Progenitor cell of endocrine pancreas (in vitro differentiated cells): ENCODE measurements at places on chromosomes 12 and 14. TPM values are rescaled to one million over a fixed set of nuclear protein-coding genes. Genes with fewer than 3 reads are reported as not detected.

DNA sequence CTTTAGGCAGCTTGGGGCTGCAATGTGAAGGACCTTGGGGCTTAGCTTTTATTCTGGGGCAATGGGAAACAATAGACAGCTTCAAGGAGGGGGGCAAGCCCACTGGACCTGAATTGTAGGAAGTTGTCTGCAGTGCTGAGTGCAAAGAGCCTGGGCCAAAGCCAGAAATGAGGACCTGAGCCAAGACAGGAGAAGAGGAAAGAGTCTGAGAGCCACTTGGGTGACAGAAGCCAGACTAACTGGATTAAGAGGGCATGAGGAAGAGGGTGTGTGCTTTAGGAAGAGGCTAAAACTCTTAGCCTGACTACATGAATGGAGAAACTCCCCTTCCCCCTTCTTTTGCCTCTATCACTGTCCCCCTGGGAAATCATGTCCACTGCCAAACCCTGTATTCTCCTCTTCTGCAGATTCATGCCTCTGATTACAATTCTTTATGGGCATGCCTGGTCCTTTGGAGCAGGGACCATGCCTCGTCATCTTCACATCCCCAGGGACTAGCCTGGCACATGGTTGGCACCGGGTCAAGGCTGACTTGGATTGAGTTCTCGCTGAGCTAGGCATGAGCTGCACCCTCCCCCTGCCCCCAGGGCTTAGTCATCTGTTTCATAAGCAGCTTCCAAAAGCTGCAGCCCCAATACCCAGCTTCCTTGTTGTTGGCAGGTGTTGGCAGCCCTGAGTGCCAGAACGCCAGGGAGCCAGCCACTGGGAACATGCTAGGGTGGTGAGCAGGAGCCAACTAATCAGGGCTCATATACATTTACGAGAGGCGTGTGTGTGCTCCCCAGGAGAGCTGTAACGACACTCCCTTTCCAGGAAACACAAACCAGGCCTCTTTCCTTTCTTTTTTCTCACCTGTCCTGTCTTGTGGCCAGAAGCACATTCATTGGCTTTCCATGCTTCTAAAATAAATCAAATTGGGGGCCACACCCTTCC lies 27.7 kb upstream of the JDP2 start:
- DNase-seq: no peak

GRCh38 chr12:948238-948637 lies 1.3 kb downstream of the RAD52 start:
- no peak for DNase-seq

- DNase-seq: no peak
Measured at GRCh38 chr14:77645520-77646230, 29.2 kb upstream of the SPTLC2 start.

- DNase-seq: peak; percentile 52
Measured at GRCh38 chr12:10722502-10722904, 620 bp downstream of the YBX3 start.

GRCh38 chr14:91144425-91145145 lies 30.7 kb downstream of the DGLUCY start:
- no peak for DNase-seq

GRCh38 chr14:91398707-91399106 lies 18.9 kb downstream of the CCDC88C start:
- no peak for DNase-seq

DNA sequence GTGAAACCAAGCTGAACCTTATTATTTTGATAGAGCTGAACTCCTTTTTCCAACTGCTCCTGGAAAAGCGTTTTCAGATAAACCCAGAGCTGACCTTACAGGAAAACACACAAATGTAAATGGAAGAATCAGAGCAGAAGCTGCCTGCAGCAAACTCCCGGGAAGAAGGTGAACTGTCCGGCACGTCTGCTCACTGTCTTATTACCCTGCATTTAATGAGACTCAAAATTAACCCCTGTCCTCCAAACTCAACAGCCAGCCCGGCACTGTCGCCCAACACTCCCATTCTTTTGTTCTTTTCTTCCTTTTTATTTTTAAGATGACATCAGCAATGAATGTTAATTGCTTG lies 1046.9 kb upstream of the FLRT2 start:
- no peak for DNase-seq

GRCh38 chr12:110199339-110200123 lies 75.4 kb downstream of the IFT81 start:
- DNase-seq: no peak

DNA sequence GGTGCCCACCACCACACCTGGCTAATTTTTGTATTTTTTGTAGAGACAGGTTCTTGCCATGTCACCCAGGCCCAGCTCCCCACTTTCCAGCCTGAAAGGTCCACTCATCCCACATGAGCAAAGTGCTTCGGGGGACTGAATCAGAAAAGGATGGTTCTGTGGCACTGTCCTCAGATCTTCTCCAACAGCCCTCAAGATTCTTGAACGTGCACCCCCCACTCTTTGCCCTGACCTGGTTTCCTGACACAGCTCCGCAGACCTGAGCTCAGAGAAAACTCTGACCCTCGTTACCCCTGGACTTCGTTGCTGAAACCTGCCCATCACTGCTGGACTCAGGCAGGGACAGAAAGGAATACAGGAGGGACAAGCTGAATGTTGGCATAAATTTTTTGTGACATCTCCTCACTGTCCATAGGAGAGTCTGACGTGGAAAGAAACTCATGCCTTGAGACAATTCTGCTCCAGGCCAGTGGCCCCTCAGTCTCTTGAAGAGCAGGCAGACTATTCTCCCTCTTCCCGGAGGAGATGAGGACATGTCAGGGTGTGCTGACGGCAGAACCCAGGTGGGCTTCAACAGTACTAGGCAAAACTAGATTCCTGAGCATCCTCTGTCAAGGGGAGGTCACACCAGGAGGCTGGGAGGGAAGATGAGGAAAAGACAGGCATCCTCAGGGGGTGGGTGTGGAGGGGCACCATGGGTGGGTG lies 149.3 kb downstream of the DPF3 start:
- DNase-seq: no peak

DNA sequence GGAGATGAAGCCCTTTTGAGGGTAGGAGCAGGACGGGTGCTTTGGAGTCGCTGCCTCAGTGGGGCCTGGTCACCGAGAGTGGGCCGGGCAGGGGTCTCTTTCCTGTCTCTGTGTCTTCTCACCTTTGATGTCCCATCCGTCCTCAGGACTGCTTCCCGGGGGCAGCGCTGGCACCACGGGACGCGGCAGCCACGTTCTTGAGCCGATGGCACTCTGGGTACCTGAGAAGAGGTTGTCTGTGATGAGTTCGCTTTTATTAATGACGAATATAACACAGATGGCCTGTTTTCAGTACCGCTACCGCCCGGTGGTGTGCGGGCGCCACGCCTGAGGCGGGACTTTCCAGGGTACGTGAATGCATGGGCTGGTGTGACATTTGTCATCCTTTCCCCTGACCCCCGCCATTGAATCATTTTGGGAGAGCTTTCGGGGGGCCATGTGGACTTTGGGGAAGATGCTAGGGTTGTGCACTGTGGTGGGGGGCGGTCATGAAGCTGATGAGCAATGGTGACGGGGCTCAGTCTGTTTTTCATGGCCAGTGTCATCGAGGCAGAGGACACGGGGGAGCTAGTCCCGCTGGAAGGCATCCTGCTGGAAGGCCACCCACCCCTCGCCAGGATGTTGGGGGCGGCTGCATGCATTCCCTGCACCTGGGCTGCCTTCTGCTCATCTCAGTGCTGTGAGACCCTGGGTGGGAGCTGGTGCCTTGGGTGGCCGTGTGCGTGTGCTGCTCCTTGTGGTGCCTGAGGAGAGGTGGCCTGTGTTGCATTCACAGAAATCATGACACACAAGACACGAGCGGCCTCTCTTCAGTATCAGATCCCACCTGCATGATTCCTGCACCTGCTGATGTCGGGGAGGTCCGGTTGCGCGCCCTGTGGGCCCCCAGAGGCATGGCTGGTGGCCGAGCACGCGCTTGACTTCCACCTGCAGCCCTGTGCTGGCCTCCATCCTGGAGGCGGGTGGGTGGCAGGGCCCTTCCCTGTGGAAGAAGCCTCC lies 162.5 kb upstream of the RTL1 start:
- DNase-seq: no peak

GRCh38 chr14:90191154-90191553 lies 65.2 kb upstream of the PSMC1 start:
- DNase-seq: no peak

GRCh38 chr14:94918896-94919295 lies 149.0 kb upstream of the GSC start:
- no peak for DNase-seq

- DNase-seq: no peak
Measured at GRCh38 chr12:44976246-44976645, 74.7 kb downstream of the DBX2 start.

GRCh38 chr12:57716305-57716704 lies 22.2 kb downstream of the AGAP2 start:
- no peak for DNase-seq

- no peak for DNase-seq
Measured at GRCh38 chr14:65791191-65791981, 378.9 kb downstream of the FUT8 start.

- no peak for DNase-seq
Measured at GRCh38 chr14:64566651-64567122, 16.9 kb downstream of the PPP1R36 start.

DNA sequence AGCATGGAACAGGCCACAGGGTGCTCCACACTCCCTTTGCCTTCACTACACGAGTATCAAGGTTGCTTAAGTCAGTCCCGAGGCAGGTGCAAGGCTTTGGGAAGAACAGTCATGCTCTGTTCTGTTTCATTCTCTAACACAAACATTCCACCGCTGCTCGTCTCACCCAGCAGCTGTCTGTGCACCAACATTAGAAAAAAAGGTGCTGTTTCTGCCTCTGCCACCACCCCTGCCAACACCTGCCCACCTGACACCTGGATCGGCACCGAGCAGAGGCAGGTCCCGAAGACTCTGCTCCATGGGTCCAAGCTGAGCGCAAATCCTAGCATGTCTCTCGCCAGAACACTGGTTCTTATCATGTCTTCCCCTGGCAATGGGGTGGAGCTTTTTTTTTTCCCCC lies 347.7 kb downstream of the TMEM132D start:
- no peak for DNase-seq

DNA sequence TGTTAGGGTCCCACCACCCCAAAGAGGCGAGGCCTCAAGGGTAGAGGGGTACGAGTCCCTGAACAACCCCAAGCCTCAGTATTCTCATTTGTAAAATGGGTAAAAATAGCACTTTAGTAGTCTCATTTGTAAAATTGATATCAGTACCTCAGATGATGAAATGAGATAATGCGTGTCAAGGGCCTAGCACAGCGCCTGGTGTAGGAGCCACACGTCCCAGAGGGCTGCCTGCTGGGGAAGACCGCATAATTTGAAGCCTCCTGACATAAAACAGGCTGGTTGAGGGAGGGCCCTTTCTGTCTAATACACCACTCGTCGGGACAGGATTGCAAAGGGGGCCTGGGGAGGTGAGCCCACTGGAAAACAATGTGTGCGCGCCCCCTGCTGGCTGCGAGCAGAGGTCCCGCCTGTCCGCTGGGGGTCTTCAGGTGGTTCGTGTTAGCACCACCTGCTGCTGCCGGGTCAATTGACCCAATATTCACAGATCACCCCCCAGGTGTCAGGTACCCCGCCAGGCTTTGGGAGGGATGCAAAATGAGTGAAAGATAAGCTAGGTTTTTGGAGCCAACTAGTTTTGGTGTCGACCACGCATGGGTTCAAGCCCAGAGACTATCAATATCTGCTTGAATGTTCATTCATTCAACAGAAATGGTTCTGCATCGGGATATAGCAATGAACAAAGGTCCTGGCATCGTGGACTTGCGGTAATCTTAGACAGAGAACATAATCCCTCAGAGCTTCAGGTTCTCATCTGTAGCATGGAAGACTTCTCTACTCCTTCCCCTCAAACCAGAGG lies 24.7 kb upstream of the IRF2BPL start:
- peak; percentile 85 for DNase-seq

Gene TMEM30B
- total RNA-seq: 28.1 and 29.4 TPM in 2 replicates

Gene PRR4
- total RNA-seq: 8.7 and 9.4 TPM in 2 replicates

Gene FAM186B
- total RNA-seq: 0.20 and 0.24 TPM in 2 replicates

Gene TMED10
- total RNA-seq: 282 and 288 TPM in 2 replicates

Gene RGS6
- total RNA-seq: 4.7 and 5.1 TPM in 2 replicates
